ENCODE measurements at places on chromosomes 3 and 15.
A peak's percentile ranks its signal among the peaks of the same experiment; 100 is the strongest.

- DNase-seq = no peak
Observed at GRCh38 chr15:48242015-48242414, 35.9 kb downstream of the SLC12A1 start.

- no peak for DNase-seq
Observed at GRCh38 chr3:42655980-42656679, 2.6 kb downstream of the ZBTB47 start.

DNA sequence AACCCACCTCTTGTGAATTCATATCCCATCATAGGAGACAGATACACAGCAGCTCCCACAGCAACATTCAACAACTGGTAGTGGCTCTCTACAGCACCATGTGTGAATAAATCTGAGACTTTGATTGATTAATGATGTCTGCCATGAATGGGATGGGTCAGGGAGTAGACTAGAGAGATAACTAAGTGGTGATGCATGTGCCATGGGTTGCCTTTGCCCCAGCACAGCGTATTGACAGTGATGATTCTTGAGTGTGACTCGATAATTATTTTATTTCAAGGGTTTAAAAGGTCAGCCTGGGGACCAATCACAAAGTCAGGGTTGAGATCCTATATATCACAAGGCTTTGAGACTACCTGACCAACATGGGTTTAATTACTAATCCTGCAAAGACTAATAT lies 295.9 kb downstream of the PTPRG start:
- no peak for DNase-seq

GRCh38 chr3:116515973-116516372 lies 70.7 kb upstream of the LSAMP start:
- no peak for DNase-seq

DNA sequence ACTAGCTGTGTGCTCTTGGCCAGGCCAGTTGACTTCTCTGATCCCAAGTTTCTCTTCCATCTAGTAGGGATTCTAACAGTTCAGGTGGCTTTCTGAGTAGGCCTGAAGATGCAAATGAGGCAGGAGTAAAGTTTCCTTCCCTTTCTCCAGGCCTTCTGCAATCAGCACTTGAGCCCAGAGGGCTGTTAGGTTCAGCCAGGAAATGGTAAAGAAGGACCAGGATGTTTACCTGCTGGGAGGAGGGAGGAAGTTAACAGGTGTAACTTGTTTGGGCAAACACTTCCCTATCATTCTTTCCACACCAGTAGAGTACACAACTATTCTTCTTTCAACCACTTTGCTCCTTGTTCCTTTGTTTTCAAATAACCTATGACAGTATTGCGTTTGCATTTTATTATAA lies 13.3 kb upstream of the TNFSF10 start:
- no peak for DNase-seq

DNA sequence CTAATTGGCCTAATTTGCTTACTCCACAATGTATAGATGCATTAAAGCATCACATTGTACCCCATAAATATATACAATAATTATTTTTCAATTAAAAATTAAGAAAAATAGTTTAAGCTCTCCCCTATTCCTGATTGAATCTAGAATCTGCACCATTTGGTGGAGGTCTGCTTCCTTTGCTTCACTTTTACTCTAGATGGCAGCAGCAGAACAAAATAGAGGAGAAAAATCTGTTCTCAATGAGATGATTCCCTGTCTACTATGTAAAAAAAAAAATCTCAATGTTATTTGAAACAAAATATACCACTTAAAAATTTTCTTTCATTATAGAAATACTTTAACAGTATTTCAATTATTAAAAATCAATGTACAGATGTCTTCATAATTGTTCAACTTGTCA lies 109.6 kb upstream of the FXR1 start:
- no peak for DNase-seq

GRCh38 chr3:99016452-99016851 lies 115.0 kb upstream of the DCBLD2 start:
- DNase-seq = no peak

GRCh38 chr3:144491333-144491732 lies 519.7 kb downstream of the DIPK2A start:
- no peak for DNase-seq

GRCh38 chr15:31031471-31032067 lies 40.1 kb upstream of the MTMR10 start:
- DNase-seq = no peak

GRCh38 chr15:101459579-101460300 lies 29.8 kb downstream of the PCSK6 start:
- DNase-seq = no peak

GRCh38 chr3:72405943-72406566 lies 442.2 kb downstream of the SHQ1 start:
- DNase-seq = no peak

GRCh38 chr3:46469680-46470357 lies 5.1 kb upstream of the LTF start:
- DNase-seq = no peak

DNA sequence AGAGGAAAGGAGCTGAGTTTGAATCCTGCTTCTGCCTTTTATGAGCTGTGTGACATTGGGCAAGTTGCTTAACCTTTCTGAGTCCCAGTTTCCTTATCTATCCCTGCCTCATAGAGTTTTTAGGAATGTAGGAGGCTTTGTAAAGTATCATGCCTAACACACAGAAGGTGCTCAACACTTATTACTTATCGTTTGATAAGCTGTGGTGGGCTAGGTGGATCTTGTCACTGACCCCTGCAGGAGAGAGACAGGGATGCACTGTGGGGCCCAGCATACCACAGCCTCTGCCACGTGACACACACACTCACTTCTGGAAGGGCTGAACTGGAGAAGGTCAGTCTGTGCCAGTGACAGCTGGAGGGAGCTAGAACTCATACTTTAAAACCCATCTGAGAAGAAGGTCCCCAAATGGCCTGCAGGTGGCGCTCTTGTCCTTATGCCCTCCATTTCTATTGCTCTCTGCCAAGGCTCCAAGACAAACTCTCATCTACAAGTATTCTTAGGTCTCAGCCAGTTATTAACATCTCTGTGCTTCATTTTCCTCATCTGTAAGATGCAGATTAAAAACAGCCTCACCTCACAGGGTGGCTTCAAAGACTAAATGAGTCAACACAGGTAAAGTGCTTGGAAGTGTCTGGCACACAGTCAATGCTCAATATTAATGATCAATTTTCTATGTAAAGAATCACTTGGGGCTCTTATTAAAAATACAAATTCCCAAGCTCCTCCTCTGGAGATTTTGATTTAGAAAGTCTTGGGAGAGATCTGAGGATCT lies 57.5 kb upstream of the HACD2 start:
- peak; percentile 56 for DNase-seq

DNA sequence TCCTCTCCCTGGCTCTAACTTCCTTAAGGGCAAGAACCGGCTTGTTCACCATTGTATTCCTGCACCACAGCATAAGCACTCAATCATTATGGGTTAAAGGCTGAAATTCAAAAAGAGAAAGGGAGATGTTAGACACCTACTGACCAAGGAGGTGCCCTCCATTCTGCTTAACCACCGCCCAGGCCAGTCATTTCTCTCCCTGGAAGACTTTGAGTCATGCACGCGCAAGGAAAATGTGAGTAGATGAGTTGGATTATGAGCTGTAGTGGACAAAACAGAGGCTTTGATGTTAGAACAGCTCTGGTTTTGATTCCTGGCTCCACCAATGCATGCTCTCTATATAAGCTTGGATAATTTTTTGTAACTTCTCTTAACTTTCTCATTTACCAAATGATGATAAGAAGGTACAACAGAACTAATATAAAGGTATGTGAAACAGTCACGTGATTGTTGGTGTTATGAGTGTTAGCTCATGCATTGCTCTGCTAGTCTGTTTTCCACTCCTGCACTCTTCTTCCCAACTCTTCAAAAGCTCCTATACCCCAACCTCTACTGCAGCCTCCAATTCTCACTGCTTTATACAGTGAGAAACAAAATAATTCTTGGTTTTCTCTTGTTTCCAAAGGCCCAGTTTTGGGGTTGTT lies 148.4 kb upstream of the ATP11B start:
- DNase-seq = no peak

DNA sequence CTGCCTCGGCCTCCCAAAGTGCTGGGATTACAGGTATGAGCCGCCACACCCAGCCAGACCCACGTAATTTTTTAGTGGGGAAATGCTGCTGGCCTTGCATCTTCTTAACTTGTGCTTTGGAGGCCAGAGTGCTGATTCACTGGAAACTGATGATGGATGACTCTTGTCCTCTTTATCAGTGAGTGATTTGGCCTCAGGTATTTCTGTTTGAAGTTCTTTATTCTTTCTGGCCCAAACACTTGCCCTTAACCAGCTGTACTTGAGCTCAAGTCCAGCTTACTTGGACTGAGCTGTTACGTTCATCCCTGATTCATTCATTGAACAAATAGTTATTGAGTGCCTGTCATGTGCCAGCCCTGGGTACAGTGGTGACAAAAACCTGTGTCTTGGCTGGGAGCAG lies 4.2 kb downstream of the PTPN23 start:
- DNase-seq = no peak

All from D721Med (cell line).